ENCODE measurements at places on chromosomes 12 and 14.
A peak's percentile ranks its signal among the peaks of the same experiment; 100 is the strongest.

DNA sequence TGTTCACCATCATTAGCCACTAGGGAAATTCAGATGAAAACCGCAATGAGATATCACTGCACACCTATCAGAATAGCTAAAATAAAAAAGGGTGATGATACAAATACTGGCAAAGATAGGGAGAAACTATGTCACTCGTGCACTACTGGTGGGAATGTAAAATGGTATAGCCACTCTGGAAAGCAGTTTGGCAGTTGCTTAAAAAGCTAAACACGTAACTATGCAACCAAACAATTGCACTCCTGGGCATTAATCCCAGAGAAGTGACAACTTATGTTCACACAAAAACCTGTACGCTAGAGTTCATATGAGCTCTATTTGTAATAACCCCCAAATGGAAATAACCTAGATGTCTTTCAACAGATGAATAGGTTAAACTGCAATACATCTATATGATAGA is 35.4 kb downstream of the GPR135 start:
- DNase-seq, result no peak

GRCh38 chr12:81360916-81361315 is 283.0 kb downstream of the ACSS3 start:
- no peak for DNase-seq

GRCh38 chr12:80912901-80913770 is 24.6 kb downstream of the LIN7A start:
- DNase-seq, result no peak

- no peak for DNase-seq
These were observed 30.8 kb downstream of the GPR19 start for GRCh38 chr12:12665194-12665593.

- peak; percentile 86 for DNase-seq
These were observed 5.1 kb downstream of the CISTR start for GRCh38 chr12:53746592-53747092.

DNA sequence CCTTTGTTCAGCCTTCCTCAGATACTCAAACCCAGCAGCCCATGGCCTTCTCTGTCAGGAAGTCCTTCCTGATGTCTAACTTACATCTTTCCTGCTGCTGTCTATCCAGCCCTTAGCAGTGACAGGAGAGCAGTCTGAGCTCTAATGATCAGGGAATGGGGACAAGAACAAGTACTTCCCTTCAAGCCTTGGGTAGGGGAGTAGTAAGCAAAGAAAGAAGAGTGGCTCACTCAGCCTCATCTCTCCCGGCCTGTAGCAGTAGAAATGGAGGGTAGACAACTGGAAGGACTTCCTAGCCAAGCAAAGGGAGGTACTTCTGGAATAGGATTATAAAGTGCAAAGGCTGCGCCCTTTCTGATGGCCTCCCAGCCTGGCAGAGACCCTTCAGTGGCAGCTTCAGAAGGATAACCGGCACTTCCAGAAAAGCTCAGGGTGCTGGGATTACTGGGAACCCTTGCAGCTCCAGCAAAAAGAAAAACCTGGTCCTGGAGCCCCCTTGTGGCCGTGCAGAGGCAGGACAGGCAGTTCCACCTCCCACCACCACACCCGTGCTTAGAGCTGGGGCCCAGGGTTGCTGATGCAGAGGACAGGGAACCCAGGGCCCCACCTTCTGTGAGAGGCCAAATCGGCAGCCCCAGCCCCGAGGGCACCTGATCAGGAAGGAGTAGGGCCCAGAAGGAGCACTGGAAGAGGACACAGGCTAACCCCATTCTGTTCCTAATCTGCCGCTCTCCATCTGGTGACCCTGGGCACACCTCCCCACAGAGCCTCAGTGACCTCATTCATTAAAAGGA is 12.4 kb upstream of the SMUG1 start:
- peak; percentile 37 for DNase-seq

- no peak for DNase-seq
These were observed 31.6 kb downstream of the TBC1D15 start for GRCh38 chr12:71871116-71871515.

DNA sequence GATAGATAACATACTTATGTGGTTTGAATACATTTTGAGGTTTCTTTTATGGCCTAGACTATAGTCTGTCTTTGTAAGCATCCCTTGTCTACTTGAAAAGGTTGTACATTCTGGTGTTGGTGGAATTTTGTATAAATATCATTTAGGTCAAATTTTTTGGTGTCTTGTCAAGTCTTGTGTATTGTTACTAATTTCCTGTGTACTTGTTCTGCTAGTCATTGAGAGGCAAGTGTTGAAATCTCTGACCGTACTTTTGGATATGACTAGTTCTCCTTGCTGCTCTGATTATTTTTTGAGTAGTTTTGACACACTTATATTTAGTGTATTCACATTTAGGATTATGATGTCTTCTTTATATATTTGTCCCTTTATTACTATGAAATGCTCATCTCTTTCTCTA is 219.6 kb downstream of the CCDC91 start:
- no peak for DNase-seq

DNA sequence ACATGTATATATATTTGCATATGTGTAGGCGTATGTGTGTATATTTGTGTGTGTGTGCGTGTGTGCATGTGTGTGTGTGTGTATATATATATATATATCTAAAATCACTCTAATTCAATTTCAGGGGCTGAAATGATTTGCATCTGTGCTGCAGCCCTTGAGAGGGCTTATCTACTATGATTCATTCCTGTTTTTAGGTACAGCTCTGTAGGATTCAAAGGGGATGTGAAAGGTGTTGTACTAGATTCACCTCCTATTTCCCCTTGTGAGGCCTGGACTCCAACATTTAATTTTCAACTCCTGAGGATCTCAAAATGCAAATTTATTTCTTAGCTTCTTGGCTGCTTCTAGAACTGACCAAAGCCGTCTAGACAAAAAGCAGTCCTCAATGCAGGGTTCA is 11.1 kb downstream of the ERP27 start:
- DNase-seq, result no peak

DNA sequence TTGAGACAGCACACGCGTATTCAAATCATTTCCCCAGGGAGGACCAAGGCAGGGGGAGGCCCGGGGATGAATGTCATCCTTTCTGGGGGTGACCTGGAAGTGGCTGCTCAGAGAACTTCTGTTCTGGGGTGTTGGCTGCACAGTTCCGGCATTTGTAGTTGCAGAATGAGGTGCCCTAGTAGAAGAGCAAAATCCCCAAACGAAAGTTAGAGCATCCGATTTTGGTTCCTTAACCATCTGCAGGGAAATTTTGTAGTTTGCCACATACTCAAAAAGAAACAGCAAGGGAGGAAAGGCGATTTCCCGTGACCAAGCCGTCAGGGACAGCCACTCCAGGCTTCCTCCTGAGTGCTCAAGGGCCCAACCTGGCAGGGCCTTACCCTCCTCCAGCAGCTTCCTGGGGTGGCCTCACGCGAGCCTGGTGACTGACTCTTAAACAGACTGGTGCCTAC is 13.0 kb upstream of the TRAF3 start:
- no peak for DNase-seq

DNA sequence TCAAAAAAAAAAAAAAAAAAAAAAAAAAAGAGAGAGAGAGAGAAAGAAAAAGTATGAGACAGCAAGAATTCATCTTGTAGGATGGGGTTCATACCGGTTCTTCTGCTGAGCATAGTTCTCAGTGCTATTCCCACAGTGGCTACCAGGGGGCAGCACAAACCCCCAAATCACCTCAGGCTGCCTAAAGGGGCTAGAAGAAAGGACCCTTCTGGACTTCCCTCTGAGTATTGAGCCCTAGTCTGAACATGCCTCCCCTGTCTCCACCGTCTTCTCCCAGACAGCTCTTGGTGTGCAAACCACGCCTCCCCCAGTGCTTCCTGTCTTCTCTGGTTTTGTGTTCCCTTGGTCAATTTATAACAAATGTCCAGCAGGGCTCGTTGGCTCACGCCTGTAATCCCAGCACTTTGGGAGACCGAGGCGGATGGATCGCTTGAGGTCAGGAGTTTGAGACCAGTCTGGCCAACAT is 31.3 kb upstream of the SMUG1 start:
- peak; percentile 41 for DNase-seq

DNA sequence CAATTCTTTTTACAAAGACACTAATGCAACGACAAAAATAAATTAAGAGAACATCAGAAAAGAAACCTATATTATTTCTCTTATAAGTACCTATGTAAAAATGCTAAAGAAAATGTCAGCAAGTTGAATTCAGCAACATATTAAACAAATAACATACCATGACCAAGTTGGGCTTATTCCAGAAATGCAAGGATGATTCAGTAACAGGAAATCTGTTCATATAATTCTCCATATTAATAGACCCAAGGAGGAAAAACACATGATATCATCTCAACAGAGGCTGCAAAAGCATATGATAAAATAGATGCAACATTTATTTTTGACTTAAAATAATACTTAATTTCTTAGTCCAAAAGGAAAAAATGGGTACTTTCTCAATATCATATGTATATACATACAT is 25.1 kb upstream of the GPHB5 start:
- DNase-seq, result no peak

DNA sequence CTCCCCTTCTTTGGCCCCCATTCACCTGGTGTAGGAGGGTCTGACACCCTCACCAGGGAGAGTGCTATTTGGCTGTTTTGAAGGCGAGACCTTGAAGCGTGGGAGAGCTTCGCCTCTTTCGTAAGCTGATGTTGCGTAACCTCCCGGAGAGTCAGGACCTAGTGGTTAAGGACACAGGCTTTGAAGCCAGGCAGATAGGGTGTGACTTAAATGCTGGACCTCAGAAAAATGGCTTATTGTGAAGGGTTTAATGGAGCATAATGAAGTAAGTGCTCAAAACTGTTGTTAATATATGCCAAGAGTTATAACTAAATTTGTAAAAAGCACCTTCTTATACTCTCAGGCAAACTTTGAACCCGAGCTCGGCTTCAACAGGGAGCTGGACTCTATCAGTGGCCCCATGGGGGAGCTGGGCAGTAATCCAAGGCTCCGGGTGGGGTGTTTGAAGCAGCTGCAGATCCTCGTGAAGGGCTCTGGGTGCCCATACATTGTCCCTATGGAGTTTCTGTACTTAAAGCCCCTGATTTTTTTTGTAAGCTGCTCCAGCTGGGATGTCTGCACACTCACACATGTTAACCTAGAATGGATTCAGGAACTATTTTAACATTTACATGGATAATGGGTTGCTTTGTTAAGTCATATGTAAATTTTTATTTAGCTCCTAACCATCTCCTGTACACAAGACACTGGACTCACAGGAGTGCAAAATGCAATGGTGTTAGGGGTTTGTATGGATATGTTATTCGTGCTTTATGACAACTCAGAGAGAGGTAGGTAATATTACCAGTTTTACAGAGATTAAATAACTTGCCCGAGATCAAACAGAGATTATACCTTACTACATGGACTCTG is 26.0 kb downstream of the PPFIBP1 start:
- no peak for DNase-seq

GRCh38 chr14:27164139-27164538 is 566.3 kb upstream of the NOVA1 start:
- no peak for DNase-seq

- no peak for DNase-seq
These were observed 16.2 kb downstream of the KIF21A start for GRCh38 chr12:39426636-39427240.

- no peak for DNase-seq
These were observed 53.1 kb downstream of the CNTN1 start for GRCh38 chr12:40745386-40745785.

DNA sequence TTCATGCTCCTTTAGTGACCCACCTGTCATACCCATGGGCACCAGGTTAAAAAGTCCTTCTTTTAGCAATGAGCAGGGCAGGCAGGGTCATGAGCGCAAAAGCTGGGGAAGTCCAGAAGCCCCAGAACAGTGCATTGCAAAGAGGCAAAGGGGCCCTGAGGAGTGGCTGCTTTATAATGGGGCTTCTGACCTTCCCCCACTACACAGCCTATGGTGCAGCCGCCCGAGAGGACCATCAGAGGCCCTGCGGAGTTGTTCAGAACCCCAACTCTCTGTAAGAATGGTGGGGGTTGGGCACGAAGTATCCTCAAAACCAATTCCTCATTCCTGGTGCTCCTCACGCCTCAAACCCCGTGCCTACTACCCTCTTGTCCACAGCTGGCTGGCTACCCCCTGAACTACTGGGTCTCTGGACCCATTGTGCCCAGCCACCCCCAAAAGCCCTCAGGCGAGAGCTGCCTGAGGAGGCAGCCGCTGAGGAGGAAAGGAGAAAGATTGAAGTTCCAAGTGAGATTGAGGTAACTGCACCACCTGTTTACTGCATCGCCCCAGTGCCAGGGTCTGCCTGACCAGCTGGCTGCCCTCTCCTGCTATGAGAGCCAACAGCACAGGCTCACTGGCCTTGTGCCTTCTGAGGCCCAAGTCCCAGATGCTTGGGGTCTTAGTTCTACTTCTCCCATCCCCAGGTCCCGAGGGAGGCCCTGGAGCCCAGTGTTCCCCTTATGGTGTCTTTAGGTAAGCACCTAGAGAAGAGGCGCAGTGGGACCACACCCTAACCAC is 6.7 kb downstream of the REC8 start:
- no peak for DNase-seq

GRCh38 chr12:116314477-116314876 is 37.0 kb upstream of the MED13L start:
- no peak for DNase-seq

DNA sequence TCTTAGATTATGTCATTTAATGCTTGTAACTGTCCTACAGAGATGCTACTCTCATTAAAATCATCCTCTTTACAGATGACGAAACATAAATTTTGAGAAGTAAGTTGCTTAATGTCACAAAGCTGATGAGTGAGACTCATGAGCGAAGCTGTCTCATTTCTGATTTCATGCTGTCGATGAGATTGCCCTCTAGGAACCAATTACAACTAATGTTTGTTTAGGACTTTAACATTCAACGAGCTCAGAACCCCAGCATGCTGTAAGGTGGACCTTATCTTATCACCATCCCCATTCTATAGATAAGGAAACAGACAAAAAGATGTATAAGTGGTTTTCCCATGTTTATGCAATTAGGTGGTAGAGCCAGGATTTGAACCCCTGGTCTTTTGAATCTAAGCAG is 23.1 kb downstream of the BHLHE41 start:
- no peak for DNase-seq

DNA sequence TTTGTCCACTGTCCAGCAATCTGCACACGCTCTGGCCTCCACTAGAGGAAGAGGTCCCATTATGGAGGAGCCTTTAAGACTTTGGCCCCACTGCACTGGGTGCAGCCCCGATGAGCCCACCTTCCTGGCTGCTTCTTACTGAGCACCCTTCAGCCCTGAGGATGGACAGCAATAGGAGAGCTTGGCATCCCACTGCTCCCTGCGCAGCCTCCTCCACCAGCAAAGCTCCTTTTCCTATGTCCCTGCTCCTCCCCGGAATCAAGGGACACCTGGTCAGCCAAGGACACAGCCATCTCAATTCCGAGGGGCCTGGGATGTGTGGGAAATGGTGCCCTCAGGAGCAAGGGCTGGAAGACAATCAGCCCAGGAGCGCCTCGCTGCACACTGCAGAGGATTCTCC is 94.7 kb downstream of the GCH1 start:
- DNase-seq, result no peak

All from NCI-H1930 (cell line).